Activated CD8-positive, alpha-beta memory T cell treated with anti-CD3 and anti-CD28 coated beads for 1 hour (primary cell): ENCODE measurements at places on chromosomes 7 and 10.

GRCh38 chr7:80552031-80552694 lies 40.3 kb upstream of the GNAT3 start:
- no peak for DNase-seq

DNA sequence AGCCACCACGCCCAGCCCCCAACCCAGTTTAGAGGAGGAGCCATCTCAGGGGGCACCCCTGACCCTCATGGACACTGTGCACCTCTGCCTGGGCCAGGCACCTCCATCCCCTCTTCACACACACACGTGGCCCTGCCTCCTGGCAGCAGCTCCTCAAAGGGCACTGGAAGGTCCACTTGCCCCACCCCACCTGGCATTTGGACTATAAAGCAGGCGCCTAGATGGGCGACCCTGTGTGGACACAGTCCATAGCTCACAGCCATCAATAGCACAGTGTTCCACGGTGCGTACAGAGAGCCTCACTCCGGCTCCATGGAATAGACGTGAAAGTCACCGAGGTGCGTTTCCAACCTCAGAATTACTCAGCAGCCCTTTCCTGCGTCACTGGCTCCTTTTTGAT lies 41.0 kb downstream of the FKBP6 start:
- DNase-seq, result no peak

GRCh38 chr7:143073556-143073955 lies 21.4 kb downstream of the OR6V1 start:
- DNase-seq, result no peak

DNA sequence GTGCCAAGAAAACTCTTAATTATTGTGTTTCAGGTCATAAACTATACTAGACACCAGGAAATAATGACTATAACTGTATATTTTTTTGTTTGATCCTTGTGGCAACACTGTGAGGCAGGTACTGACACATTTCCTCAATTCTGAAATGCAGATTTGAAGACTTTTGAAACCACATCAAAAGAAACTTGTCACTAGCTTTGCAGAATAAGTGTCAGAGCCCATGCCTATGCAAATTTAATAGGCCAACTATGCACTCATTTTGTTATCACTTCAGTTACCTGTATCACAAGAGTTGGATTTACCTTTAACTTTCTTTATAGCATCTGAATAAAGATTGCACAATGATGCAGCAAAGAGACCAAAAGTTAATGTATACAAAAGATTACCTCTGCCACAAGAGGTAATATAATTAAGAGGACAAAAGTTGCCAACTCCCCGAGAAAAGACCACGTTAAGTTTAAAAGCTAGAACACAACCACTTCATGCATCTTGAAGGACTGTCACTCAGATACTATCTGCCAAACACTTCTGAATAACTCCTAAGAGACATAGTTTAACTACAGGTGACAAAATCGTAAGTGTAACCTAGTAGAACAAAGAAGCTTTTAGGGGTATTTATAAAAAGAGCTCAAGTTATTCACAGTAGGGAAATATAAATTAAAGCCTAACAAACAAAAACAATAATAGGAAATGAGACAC lies 80.5 kb downstream of the ELAPOR2 start:
- DNase-seq, result no peak

DNA sequence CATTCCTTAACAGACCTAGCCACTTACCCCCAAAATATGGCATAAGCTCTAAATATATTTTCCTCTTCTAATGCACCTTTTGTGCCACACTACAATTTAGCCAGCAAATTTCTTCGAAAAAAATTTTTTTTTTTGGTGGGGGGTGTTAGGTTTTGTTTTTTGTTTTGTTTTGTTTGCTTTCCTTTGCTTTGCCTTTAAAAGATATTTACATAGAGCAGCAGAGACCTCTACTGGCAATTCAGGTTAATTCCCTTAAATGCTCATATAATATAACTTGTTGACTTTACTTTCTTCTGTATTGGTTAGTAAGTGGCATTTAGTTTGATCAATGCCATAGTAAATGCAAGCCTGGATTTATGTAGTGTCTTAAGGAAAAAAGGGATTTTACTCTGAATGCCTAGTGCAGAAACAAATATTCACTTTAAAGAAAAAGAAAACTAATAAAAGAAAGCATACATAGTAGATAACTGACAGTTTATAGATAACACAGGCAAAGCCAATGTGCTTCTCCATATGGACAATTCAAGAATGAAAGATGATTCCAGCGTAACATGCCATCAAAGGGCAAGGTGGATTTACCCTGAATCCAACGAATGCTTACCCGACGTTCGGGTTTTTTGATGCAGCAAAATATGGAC lies 1250.6 kb downstream of the GATA3 start:
- DNase-seq, result no peak

- no peak for DNase-seq
These were observed 54.2 kb downstream of the DNAJC12 start for GRCh38 chr10:67783606-67784294.

GRCh38 chr10:97532935-97533671 lies 34.4 kb downstream of the UBTD1 start:
- no peak for DNase-seq

DNA sequence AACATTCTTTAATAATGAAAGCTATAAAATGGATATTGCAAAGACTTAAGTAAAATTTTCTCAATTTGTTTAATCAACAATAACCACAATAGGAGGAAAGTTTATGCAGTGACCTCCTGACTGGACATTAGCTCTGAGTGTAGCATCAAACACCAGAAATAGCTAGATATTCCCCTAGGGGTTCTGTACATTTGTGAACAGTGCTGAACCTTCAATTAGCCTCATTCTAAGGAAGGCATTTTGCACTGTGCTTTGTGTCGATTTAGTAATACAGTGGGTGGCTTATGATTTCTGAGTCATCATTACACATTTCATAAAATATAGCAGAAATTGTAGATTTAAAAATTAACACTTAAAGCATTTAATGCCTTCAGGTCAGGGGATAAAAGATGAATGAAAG lies 367.3 kb upstream of the PCDH15 start:
- DNase-seq, result no peak

DNA sequence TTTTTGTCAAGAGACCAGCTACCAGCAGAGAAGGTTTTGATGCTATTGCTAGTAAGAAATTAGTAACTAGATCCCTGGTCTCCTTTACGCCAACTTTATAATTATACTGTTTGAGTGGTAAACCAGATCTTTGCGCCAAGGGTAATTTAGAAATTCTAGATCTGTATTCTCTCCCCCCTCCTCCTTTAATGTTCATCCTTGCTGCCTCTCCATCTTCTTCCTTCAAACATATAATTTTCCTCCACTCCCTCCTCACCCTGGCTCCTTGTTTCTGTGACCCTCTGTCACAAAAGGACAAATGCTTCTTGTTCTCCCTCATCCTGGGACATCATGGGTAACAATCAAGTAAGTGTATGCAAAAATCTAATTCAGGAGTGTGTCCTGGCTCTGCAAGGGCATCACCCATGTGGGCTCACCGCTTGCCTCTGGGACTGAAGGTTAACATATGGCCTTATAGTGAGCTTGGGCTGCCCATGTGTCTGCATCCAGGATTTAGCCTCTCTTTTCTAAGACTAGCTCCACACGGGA lies 121.2 kb downstream of the BAMBI start:
- no peak for DNase-seq

DNA sequence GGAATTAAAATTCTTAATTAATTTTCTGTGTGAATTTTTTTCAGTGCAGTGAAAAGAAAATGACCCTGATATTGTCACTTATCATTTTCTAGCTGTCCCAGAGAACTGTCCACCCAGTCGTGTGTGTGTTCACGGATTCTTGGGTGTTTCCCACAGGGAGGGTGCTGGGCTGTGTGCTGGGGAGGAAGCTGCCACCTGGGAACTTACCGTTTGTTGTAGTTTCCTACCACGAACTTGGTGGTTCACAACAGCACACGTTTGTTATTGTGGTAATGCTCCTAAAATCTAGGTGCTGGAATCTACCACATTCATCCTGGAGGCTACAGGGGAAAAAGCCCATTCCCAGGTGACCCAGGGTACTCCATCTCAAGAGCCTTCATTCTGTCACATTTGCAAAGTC lies 276.1 kb downstream of the GLRX3 start:
- DNase-seq, result no peak

- no peak for DNase-seq
These were observed 12.7 kb downstream of the LOXL4 start for GRCh38 chr10:98255146-98255877.

DNA sequence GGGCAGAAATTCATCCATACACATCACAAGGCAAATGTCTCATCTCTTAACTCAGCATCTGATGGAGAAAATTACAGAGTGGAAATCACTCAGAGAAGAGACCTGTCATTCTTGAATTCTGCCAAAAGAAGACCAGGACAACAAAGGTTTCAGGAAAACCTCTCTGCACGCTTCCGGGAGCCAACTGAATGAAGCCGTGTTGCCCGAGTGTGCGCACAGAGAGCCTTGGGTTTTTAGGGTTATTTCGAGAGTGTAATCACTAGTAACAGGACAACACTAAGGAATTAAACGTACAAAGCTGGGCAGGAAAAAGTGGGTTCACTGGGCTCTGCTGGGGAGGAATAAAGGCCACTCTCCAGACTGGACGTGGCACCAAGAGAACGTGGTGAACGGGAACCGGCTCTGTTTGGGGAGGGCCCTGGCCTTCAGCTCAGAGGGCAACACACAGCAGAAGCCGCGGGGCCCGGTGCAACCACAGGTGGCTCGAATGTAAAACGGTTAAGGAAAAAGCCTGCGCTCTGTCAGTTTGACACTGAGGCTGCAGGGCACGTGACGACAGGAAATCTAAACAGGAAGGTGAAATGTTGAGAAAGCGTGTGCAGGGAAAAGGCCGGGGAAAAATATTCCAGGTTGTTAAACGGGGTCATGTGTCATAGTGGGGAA lies 331.5 kb downstream of the DNAJB6 start:
- no peak for DNase-seq

DNA sequence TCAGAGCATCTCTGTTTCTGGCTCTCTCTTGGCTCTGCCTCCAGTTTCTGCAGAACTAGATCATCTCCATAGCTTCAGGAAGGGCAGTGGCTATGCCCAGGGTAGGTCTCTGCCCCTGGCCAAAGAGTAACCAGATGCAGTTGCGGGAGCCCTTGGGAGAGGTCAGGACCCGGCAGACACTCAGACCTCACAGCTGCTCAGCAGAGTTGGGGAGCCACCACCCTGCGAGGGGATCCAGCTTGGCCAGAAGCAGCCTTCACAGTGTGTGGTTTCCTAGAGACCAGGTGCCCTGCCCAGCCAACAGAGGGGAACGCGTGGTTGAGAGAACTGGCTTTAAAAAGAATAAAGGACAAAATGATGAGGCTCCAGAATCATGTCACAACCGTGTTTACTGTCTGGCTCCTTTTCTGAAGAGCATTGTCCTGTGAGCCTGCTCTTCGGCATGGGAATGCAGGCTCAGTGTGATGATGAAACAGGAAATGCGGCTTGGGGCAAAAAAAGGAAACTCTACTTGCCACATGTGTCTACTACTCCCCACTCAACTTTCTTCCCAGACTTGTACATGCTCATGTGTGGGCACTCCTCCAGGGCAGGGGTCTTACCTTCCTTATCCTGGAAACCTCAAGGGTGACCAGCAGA lies 243.1 kb downstream of the INHBA start:
- no peak for DNase-seq

GRCh38 chr10:71588685-71589084 lies 130.9 kb downstream of the C10orf105 start:
- no peak for DNase-seq

DNA sequence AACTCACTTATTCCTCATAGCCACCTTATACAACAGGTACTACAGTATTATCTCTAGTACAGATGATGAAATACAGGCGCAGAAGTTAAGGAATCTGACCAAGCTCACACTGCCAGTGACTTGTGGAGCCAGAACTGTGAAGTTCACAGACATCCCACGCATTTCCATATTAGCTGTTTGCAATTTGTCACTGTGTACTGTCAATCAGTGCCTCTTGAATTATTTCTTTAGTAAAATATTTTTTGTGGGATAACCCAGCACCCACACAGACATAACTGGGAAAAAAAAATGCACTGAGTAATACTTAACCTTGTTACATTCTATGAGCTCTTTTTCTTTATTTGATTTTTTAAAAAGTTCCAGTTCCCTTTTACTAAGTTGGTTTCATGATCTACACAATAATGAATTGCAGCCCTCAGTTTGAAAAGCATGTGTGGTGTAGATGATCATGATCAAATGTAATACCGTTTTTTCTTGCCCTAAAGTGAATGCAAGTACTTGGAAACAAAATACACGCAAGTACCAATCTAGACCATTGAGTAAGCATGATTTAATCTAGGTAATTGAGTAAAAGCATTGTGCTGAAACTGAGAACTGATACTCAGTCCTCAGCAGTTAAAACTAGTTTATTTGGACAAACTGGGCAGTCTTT lies 14.1 kb downstream of the CUL1 start:
- DNase-seq, result no peak

GRCh38 chr10:36779238-36779846 lies 346.1 kb upstream of the ANKRD30A start:
- DNase-seq, result no peak

DNA sequence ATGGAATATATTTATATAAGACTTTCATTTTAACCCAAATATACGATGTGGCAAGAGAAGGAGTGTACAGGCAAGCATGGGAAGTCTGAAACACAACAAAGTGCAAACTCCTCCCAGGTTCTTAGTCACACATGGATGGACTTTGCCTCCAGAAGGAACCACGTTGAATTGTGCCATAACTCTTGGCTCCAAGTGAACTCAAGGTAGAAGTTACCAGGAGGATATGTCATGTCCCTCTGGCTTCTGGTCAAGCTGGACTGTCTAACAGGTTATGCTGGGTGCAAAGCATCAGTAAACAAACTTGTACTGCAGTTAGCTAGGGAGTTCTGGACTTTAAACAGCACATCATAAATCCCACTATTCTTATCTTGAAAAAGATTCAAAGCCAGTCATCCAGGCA lies 328.3 kb upstream of the TEX47 start:
- DNase-seq, result no peak

DNA sequence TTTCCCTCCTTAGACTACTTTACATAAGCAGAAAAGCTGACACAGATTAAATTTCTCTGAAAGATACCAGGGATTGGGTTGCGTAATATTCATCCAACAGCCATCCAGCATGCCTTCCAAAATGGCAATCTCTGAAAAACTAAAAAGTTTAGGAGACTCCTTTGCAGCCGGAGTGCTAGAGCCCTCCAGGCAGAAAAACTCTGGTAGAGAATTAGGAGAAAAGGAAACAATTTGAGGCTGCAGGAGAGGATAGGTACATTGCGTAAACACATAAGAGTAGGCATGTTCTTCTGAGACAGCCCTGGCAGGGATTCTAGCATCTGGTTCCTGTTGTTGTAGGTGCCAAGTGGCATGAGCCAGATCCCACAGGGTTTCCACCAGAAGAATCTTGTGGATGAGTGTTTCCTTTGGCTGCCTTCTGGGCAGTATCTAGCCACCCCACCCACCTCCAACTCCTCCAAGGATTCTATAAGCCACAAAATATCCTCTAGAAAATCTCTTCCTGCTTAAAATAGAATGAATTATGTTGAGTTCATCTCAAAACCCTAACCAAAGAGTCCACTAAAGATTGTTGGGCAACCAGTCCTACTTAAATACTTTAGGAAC lies 402.4 kb downstream of the HGF start:
- DNase-seq, result no peak
